ENCODE measurements at places on chromosomes 12 and 14. TPM values are rescaled to one million over a fixed set of nuclear protein-coding genes. Genes with fewer than 3 reads are reported as not detected.

DNA sequence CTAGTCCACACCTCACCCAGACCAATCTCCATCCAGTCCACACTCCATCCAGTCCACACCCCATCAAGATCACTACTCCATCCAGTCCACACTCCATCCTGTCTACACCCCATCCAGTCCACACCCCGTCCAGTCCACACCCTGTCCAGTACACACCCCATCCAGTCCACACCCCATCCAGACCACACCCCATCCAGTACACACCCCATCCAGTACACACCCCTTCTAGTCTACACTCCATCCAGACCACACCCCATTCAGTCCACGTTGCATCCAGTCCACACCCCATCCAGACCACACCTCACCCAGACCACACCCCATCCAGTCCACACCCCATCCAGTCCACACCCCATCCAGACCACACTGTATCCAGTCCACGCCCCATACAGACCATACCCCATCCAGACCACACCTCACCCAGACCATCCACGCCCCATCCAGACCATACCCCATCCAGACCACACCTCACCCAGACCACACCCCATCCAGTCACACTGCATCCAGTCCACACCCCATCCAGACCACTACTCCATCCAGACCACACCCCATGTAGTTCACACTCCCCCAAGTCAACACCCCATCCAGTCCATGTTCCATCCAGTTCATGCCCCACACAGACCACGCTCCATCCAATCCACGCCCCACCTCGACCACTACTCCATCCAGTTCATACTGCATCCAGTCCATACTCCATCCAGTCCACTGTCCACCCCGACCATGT, 116.6 kb upstream of the RTL1 start:
- H3K4me1 ChIP-seq: no peaks in the 10 kb centered on the region
- DNase-seq: no peak
- H3K27ac ChIP-seq: no peak overlapping the region
- H3K27me3 ChIP-seq: no peaks in the 10 kb centered on the region

GRCh38 chr12:48796976-48797375, 8.1 kb upstream of the ADCY6 start:
- no peak for DNase-seq
- no peaks in the 10 kb centered on the region for H3K4me1 ChIP-seq
- H3K27me3 ChIP-seq: no peaks in the 10 kb centered on the region
- no peak overlapping the region for H3K4me3 ChIP-seq

NINJ2 gene
- total RNA-seq: 5.3 TPM

DNA sequence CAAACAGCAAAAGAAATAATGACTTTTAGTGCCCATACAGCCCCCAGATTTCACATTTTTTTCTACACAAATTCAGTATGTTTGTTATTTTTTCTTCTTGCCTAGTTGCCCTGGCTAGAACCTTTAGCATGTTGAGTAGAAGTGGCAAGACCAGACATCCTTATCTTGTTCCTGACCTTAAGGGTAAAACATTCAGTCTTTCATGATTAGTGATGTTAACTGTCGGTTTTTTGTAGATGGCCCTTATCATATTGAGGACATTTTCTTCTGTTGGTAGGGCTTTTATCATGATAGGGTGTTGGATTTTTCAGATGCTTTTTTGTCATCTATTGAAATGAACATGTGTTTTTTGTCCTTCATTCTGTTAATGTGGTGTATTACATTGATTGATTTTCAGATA, 17.1 kb downstream of the IRAK3 start:
- H3K4me3 ChIP-seq: no peak overlapping the region
- DNase-seq: no peak
- no peaks in the 10 kb centered on the region for H3K27me3 ChIP-seq
- no peaks in the 10 kb centered on the region for H3K36me3 ChIP-seq
- no peaks in the 10 kb centered on the region for H3K4me1 ChIP-seq

DNA sequence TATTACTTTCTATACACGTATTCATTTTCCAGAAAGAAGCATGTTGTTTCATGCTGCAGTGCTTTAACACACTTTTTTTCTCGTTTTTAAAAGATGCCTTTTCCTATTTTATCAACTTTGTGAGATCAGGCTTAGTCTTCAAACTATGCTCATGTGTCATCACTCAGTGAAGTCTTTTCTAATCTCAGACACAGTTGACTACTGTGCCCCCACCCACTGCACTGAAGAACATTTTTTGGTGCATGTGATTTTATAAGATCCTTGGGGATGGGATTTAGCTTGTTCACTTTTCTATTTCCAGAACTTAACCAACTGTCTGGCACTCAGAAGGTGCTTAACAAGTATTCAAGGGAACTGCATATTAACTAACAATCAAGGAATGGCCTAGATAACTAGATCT, 85.5 kb downstream of the CDK17 start:
- no peak for DNase-seq
- no peak overlapping the region for H3K4me3 ChIP-seq
- no peaks in the 10 kb centered on the region for H3K36me3 ChIP-seq

TROAP gene
- 0.27 TPM for total RNA-seq

DNA sequence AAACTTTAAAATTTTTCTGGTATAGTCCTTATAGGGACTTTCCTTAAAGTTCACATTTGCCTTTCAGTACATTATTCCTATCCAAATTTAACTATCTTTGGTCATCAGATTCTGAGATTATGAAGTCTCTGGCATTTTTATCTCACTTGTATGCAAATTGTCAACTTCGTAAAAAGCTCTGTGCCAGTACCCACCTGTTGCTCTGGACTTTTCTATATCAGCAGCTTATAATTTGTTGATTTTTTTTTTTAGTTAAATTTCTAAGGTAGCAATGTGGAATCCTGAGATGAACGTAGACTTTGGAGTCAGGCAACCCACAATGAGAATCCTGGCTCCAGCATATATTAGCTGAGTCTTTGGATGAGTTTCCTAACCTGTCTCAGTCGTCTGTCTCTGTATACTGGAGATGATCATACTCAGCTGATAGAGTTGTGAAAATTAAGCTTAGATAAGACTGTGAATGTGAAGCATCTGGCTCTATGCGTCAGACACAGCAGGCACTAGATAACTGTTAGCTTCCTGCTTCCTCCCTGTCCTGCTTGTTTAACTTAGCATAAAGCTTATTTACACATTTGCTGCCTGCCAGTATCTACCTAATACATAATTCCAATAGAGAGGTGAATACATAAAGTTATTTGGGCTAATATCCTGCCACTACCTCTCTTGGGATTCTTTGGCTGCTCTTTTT, 59.8 kb downstream of the MARK3 start:
- no peak overlapping the region for H3K4me3 ChIP-seq
- DNase-seq: no peak
- peaks cover 5% of the 10 kb centered on the region for H3K4me1 ChIP-seq
- H3K36me3 ChIP-seq: no peaks in the 10 kb centered on the region

DNA sequence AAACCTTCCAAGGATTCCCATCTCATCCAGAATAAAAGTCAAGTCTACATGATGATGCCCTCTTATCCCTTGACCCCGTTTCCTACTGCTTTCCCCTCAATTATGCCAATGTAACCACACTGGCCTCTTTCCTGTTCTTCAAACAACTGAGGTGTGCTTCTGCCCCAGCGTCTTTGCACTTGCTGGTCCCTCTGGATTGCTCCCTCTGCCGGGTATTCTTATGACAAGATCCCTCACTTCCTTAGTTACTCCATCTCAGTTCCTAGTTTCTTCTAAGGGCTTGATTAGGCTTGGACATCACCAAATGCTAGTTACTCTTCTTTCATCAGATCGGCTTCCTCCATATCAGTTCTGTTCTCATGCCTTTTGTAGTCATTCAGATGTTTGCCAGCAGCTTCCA, 32.7 kb upstream of the PELI2 start:
- no peak overlapping the region for H3K4me3 ChIP-seq
- no peaks in the 10 kb centered on the region for H3K36me3 ChIP-seq
- H3K27me3 ChIP-seq: no peaks in the 10 kb centered on the region
- no peak overlapping the region for H3K27ac ChIP-seq
- no peaks in the 10 kb centered on the region for H3K4me1 ChIP-seq
- no peak for DNase-seq

GRCh38 chr12:22415342-22416309, 81.1 kb upstream of the ST8SIA1 start:
- peaks cover 10% of the 10 kb centered on the region for H3K4me1 ChIP-seq
- H3K36me3 ChIP-seq: no peaks in the 10 kb centered on the region
- H3K27ac ChIP-seq: no peak overlapping the region
- H3K27me3 ChIP-seq: no peaks in the 10 kb centered on the region

ARMH4 gene
- total RNA-seq: 10.8 TPM

CELA1 gene
- total RNA-seq: not detected

DNA sequence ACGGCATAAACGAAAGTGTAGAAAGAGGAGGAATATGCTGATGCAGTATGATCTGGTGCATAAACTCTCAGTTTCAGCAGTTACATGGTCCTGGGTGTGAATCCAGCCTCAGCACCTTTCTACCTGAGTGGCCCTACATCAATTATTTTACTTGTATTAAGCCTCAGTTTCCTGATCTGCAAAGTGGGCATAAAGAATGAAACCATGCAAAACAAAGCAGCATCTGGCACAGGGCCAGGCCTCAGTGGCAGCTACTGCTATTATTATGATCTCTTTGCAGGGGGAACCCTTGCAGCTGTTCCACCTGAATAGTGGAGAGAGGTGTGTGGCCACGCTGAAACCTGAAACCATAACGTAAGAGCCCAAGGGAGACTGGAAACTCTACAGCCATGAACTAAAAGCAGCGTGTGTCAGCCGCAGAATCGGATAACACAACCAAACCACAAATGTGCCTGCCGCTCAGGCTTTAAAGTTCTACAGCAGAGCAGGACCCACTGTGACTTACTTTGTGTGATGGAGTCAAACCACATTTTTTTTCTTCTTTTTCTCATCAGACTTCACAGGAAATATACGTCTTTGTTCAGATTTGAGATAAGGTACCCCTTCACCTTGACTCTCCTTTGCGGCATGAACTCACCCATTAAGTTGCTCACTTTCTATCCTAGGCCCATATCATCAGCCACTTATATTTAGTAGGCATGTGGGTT, 29.2 kb upstream of the FOS start:
- H3K4me3 ChIP-seq: no peak overlapping the region
- peaks cover 5% of the 10 kb centered on the region for H3K4me1 ChIP-seq
- no peak overlapping the region for H3K27ac ChIP-seq

DNA sequence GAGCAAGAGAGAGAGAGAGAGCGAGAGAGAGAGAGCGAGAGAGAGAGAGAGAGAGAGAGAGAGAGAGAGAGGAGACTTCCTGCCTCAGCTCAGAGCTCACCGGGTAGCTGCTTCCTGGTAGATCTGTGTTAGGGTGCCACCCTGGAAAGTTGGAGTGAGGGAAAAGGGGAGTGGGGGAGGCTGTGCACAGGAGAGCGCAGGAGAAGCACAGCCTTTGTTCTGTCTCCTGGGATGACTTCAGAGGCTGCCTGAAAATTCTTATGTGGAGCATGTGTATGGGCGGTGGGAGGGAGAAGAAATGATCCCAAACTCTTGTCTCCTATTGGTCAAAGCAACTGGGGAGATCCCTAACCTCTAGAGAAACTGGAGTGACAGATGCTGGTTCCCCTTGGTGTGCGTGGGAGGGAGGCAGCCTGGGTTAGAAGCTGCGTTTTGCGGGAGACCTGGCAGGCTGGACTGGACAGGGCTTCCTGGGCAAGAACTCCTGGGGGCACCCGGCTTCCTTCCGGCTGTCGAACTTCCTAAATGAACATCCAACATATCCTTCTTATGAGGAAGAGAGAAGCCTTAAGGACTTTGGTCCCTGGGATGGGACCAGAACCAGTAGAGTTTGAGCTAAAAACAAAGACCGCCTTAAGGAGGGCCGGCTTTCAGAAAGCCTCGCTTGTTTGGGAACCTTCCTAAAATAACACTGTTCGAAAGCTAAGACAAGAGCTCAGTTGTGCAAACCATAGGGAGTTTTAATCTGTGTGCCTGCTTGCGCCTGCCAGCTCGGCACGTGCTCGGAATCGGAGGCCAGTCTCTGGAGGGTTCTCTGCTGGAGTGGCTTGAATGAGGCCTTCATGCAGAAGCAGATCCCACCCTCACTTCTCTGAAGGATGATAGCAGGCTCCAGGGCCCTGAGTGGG, 30.4 kb upstream of the BEGAIN start:
- no peak overlapping the region for H3K4me3 ChIP-seq
- H3K27ac ChIP-seq: no peak overlapping the region
- H3K4me1 ChIP-seq: peaks cover 14% of the 10 kb centered on the region
- no peak for DNase-seq

FGF23 gene
- not detected for total RNA-seq

DNA sequence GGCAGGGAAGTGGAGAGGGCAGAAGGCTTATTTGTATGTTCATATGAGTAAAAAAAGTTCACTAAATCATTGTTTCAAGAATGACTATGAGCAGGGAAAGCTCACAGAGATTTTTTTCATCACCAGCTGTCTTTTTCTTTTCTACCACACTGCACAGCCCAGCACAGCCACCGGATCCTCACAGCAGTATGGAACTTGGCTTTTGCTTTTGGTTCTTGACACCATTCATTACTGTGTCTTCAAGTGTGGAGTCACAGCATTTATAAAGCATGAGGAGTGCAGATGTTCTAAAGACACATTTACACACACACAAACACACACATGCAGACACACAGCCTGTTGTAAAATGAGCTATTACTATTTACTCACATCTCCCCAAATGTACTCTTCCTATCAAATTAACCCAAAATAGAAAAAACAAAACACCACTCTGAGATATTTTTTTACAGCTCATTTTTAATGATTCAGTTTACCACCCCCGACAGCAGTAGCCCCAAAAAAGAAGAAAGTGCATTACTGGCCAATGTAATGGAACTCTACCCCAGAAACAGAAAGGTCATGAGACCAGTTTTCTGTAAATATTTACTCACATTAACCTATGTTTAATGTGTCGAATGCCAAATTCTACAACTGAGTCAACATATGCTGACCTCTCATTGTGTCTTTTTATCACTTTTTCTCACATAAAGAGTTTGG, 60.5 kb downstream of the BTG1 start:
- no peaks in the 10 kb centered on the region for H3K4me1 ChIP-seq
- no peak for DNase-seq
- H3K27ac ChIP-seq: no peak overlapping the region
- H3K36me3 ChIP-seq: no peaks in the 10 kb centered on the region

- no peak overlapping the region for H3K4me3 ChIP-seq
- no peaks in the 10 kb centered on the region for H3K4me1 ChIP-seq
- H3K27me3 ChIP-seq: no peaks in the 10 kb centered on the region
- no peak overlapping the region for H3K27ac ChIP-seq
- H3K36me3 ChIP-seq: no peaks in the 10 kb centered on the region
- DNase-seq: no peak
Observed at GRCh38 chr14:46290706-46291105, 360.9 kb downstream of the RPL10L start.

Data from thoracic aorta (tissue), 2 donors.